Hematopoietic multipotent progenitor cell treated with erythropoietin and hydrocortisone succinate and interleukin-3 and kit ligand, for 4 days (in vitro differentiated cells): ENCODE measurements at places on chromosomes 1 and 21.

DNA sequence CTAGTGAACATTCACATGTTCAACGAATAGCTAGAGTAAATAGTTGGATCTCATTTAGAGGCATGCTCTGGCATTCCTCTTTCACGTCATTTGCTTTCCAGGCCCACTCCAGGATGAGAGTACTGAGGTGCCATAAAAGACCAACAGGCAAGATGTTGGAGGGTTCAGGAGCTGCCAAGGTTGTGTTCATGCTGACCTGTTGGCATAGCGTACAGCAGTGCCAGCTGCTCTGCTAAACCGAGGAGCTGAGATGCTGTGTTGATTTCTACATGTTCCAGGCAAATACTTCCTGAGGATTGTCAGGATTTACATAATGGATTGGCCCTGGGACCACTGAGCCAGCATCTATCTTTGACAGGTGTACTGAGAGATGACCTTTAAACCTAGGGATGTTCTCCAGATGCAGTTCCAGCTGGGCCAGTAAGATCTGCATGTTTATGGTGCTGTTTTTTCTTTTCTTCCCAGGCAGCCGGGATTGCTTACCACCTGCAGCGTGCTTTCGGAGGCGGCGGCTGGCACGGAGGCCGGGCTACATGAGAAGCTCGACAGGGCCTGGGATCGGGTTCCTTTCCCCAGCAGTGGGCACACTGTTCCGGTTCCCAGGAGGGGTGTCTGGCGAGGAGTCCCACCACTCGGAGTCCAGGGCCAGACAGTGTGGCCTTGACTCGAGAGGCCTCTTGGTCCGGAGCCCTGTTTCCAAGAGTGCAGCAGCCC, 66.9 kb downstream of the DISC1 start:
- no peak for DNase-seq

DNA sequence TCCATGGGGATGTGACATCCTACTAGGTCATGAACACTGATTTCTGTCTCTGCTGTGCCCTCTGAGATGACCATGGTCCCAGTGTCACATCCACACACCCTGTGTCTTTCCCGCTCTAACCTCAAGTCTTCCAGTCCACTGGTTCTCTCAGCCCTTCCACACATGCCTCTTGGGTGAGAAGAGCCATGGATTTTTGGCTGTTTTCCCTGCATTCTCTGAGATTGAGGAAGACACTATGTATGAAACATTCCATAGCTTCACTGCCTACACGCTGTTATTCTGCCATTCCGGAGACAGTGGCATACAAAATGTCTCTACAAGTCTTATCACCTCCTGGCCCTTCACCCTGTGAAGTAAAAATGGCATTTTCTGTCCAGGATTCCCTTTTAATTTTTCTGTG, 247.3 kb downstream of the BACH1 start:
- DNase-seq = no peak

DNA sequence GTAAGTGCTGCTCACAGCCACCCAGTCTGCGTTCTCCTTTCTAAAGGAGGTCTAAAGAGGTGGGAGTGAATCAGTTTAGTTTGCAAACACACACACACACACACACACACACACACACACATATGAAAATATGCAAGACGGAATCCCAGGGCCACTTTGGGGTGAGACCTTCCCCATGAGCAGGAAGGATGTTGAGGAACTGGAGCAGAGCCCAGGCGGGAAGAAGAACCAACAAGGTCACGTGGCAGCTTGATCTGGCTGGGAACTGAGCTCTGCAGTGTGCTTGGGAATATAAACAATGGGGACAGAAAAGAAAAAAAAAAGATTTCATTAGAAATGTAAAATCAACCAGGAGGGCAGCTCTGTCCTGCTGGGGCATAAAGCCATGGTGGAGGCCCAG, 32.6 kb downstream of the OR2G3 start:
- no peak for DNase-seq

DNA sequence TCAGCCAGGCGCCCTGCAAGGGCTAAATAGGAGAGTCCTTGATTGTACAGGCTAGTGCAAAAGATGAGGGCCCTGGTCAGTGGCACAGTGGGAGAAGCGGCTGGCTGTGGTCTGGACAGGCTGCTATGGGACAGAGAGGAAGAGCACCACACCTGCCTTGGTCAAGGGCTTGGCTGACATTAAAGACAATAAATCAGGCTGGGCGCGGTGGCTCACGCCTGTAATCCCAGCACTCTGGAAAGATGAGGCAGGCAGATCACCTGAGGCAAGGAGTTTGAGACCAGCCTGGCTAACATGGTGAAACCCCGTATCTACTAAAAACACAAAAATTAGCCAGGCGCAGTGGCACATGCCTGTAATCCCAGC, 62.9 kb downstream of the NID1 start:
- DNase-seq = no peak

DNA sequence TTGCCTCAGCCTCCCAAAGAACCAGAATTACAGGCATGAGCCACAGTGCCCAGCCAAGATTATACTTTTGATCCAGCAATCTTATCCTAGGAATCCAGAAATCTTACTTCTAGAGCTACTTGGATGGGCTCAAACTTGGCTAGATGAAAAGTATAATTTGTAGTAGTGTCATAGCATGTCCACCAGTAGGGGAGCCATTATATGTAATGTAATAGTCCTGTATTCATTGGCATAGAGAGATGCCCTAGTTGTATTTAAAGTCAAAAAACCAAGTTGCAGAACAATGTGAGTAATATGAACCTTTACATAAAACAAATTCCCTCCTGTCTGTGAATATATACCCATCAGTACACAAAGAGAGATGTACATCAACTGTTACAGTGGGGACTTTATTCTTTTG, 83.9 kb downstream of the NOS1AP start:
- DNase-seq = no peak

DNA sequence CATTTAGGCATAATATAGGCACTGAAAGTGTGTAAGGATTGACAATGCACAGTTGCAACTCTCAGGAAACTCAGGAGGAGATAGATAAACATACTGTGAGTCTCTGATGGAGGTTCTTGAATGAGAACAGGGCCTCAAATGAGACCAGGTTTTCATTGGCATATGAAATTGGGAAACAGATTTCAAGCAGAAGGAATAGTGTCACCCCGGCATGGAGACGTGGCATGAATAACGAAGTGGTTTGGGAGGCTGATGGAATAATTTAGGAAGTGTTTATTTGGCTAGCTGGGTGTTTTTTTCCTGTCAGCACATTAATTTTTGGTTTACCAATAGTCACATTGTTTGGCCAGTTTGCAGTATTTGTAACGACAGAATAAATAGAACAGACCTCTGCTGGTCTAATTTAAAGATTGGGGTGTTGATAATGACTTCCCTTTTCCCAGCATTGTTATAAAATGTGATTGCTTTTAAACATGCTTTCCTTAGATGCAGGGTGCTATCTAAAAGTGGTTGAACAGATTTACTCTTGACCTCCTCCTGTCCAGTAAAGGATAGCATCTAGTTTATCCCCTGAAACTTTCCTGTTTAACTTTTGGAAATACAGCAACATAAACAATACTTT, 132.0 kb downstream of the C1orf21 start:
- no peak for DNase-seq

- no peak for DNase-seq
These were observed 50.9 kb downstream of the S100B start for GRCh38 chr21:46553993-46554392.

- DNase-seq = no peak
These were observed 36.5 kb upstream of the RC3H1 start for GRCh38 chr1:174058624-174059023.

GRCh38 chr1:51734896-51735745, 118.2 kb downstream of the OSBPL9 start:
- DNase-seq = peak; percentile 59

DNA sequence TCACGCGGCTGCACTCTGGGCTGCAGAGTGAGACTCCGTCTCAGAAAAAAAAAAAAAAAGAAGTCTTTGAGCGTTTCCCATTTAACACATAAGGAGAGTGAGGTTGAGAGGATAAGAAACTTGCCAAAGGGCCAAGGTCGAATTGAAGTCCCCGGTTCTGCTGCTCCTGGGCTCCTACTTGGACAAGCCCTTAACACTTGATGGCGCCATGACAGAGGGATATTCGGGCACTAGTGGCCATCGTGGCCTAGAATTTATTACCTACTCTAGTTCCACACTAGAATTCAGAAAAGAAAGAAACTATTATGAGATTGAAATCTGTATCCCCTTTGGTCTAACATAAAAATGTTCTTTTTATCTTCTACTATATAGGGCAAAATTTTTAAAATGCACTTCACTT, 65.7 kb upstream of the NEK2 start:
- peak; percentile 24 for DNase-seq

DNA sequence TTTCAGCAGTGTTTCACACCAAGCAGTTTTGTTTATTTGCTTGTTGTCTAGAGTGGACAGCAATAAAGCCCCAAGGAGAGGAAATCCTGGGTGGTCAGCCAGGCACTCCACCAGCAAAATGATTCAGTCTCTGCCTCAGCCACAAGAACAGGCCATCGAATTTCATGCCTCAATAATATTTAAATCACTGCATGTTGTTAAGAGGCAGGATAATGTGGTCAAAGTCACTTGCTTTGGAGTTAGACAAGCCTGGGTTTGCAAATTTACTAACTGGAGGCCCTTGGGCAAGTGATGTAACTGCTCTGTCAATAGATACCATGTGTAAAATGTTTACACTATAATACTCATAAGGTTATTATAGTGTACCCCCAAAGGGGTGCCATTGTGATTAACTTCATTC, 349.6 kb downstream of the LMO4 start:
- DNase-seq = no peak

DNA sequence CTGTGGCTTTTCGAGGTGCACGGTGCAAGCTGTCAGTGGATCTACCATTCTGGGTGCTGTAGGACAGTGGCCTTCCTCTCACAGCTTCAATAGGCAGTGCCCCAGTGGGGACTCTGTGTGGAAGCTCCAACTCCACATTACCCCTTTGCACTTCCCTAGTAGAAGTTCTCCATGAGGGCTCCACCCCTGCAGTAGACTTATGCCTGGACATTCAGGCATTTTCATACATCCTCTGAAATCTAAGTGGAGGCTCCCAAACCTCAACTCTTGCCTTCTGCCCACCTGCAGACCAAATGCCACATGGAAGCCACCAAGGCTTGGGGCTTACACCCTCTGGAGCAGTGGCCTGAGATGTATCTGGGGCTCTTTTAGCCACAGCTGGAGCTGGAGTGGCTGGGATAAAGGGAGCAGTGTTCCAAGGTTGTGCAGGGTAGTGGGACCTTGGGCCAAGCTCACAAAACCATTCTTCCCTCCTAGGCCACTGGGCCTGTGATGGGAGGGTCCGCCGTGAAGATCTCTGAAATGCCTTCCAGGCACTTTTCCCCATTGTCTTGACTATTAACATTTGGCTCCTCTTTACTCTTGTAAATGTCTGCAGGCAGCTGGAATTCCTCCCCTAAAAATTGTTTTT, 18.0 kb upstream of the RNF2 start:
- DNase-seq = no peak

DNA sequence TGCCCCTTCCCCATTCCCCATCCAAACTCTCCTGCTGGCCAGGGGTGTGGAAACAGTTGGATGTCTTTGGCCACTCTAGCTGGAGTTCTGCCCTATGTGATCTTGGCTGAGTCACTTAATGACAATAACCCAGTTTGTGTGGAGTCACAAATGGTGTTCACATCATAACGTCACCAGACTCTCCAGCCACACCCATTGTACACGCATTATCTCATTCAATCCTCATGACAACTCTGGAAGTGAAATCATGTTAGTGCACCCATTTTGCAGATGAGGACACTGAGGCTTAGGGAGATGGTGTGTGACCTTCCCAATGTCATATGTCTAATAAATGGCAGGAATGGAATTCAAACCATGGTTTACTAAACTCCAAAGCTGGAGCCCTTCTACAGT, 1.2 kb upstream of the CDA start:
- no peak for DNase-seq

DNA sequence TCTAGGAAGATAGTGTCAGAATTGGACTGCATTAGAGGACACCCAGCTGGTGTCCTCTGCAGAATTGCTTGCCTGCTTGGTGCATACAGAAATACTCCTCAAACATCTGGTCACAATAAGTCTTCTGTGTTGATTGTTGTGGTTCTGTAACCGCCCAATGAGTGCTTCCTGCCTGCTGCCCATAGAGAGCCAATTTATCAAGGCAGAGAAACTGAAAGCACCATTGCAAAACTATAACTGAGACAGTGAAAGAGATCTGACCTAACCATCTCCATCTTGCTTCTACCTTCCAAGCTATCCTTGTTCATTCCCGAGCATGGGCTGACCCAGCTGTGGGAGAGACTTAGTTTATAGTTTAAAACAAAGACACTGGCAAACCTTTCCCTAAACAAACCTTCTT, 462.4 kb upstream of the RGS18 start:
- DNase-seq = peak; percentile 55

- DNase-seq = no peak
These were observed 97.6 kb upstream of the SIM2 start for GRCh38 chr21:36601362-36601761.

DNA sequence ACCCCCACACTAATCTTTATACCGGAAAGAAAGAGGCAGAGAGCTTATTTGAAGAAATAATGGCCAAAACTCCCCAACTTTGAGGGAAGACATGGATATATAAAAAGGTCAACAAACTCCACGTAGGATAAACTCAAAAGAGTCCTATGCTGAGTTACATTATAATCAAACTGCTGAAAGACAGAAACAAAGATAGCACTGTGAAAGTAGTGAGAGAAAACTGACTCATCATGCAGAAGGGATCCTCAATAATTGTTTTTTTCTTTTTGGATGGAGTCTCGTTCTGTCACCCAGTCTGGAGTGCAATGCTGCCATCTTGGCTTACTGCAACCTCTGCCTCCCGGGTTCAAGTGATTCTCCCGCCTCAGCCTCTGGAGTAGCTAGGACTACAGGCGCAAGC, 48.5 kb upstream of the TTC39A start:
- no peak for DNase-seq

DNA sequence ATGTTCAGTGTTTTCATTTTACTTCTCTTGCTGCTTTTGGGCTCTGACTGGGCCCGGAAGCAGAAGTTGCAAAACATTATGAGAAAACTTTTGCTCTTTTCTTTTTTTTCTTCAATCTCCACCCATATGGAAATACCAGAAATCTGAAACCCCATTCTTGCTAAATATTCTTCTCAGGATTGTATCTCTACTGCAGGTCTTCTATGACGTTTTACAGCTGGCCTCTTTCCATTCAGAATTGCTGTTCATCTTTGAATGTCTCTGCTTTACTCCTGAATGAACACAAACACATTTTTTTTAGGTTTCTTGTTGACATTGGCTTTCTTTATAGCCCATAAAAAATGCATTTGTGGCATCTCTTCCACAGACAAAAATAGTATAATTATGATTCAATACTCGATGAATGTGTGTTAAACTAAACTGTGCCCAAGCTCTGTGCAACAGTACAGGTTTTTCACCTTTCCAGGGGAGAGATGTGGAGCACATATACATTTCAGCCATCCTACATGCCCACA, 18.8 kb downstream of the PTPRC start:
- DNase-seq = peak; percentile 81

DNA sequence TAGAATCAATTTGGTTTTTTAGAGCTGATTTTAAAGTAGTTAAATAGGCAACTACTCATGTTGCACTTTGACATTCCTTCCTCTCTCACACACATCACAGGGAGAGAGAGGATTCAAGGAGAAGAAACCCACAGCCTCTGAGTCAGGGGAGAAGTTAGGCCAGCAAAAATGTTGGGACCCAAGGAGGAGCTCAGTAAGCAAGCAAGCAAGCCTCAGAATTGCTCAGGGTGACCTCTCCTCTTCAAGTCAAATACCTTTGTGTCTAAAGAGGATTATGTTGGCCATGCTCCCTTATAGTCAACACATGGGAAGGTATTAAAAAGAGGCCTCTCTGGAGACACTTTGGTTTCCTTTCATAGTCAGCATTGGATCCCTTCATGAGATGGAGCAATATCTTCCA, 80.5 kb upstream of the WARS2 start:
- no peak for DNase-seq
